Ovary (tissue), 10 donors: ENCODE measurements at places on chromosomes 1 and 21. TPM values are rescaled to one million over a fixed set of nuclear protein-coding genes. Genes with fewer than 3 reads are reported as not detected.

The FCGR2B gene
- 3.8 TPM for polyA plus RNA-seq

GRCh38 chr1:168224991-168225390, 813 bp upstream of the SFT2D2 start:
- peak overlapping the region; percentile 53 for H3K4me3 ChIP-seq
- H3K4me1 ChIP-seq = peaks cover 13% of the 10 kb centered on the region
- no peaks in the 10 kb centered on the region for H3K27me3 ChIP-seq
- H3K36me3 ChIP-seq = no peaks in the 10 kb centered on the region

- no peak for DNase-seq
- H3K27me3 ChIP-seq = no peaks in the 10 kb centered on the region
- H3K36me3 ChIP-seq = no peaks in the 10 kb centered on the region
- no peak overlapping the region for H3K4me3 ChIP-seq
- H3K27ac ChIP-seq = peak overlapping the region; percentile 47
Observed at GRCh38 chr21:43332861-43333297, 94.1 kb downstream of the SIK1 start.

- no peaks in the 10 kb centered on the region for H3K4me1 ChIP-seq
- H3K4me3 ChIP-seq = no peak overlapping the region
- no peak overlapping the region for H3K27ac ChIP-seq
- no peaks in the 10 kb centered on the region for H3K27me3 ChIP-seq
- no peaks in the 10 kb centered on the region for H3K36me3 ChIP-seq
Observed at GRCh38 chr1:185017338-185017737, 28.0 kb upstream of the RNF2 start.
